HEK293T (cell line): ENCODE measurements at places on chromosomes 4 and X.
A peak's percentile ranks its signal among the peaks of the same experiment; 100 is the strongest.

GRCh38 chr4:47145630-47146029, 114.3 kb downstream of the GABRB1 start:
- no peak for DNase-seq

DNA sequence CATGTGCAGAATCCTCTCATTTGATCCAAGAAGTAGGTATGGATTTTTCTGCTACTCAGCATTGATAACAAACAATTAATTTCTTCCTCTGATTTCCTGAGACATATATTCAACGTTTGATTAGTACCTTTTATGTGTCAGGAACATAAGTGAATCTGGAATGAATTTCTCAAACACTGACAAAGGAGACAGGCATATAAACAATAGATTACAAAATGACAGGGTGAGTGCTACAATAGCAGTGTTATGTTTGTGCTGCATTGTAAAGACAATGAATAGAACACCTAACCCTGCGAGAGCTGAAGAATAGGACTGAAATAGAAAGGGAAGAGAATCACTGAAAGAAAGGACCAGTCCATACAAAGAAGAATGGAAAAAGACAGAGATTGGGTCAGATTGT, 52.9 kb downstream of the ARHGAP24 start:
- DNase-seq = no peak

DNA sequence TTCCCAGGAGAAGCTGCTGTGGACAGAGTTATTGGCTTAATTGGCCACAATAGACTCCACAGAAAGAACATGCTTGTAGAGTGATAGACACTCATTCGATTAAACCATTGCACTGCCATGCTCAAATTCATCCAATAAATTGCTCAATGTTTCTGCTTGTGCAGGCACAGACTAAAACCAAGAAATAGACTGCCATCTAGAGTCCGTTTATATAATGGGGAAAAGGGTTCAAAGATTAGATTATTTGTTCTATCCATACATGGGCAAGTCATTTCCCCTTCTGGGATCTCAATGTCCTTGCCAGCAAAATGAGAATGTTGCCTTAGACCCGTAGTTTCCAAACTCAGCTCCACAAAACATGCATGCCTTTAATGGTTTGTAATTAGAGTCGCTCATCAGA, 8.7 kb downstream of the SMIM10 start:
- peak; percentile 50 for DNase-seq

- no peak for DNase-seq
Measured at GRCh38 chr4:164501074-164501473, 252.9 kb upstream of the SMIM31 start.

DNA sequence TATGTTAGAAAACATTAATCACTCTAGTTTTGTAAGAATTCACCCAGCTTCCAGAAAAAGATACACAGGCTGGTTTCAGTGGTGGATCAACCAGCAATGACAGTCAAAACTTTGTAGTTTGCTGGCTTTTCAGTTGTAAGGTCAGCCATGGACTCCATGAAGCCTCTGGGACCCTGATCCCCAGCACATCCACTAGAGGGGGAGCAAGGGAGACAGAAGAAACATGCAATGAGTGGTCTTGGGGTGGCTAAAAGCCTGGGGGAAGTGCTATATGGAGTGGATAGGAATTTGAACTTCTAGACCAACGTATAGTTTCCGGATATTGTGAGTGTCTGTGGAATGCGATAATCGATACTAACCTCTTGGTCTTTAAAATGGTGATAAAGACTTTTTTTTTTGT, 72.7 kb downstream of the AFF2 start:
- no peak for DNase-seq

- DNase-seq = no peak
Measured at GRCh38 chrX:54076903-54077302, 32.6 kb upstream of the PHF8 start.

- no peak for DNase-seq
Measured at GRCh38 chr4:104971462-104971861, 175.2 kb upstream of the TET2 start.

DNA sequence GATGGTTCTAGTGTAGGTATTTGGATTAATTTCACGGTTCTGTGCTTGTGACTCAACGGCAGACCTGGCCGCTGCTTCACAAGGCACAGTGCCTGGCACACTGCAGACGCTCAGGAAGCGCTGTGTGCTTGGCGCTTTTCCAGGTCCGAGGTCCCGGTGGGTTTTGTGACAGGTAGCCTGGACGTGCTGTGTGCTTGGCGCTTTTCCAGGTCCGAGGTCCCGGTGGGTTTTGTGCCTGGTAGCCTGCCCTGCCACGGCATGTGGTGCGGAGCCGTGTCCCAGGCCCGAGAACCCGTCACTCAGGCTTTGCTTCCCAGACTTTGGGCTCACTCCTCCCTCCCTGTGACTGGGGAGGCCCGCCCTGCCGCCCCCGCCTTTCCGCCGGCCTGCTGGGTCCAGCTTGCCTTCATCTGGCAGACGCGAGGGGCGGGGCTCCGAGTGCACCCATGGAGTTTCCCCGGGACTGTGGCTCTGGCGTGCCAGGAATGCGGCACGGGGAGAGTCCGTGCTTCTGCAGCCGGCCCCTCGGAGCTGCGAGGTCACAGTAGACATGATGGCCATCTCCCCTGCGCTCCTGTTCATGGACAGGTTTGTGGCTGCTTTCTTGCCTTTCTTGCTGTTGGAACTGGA, 44.2 kb downstream of the TBC1D14 start:
- DNase-seq = no peak

DNA sequence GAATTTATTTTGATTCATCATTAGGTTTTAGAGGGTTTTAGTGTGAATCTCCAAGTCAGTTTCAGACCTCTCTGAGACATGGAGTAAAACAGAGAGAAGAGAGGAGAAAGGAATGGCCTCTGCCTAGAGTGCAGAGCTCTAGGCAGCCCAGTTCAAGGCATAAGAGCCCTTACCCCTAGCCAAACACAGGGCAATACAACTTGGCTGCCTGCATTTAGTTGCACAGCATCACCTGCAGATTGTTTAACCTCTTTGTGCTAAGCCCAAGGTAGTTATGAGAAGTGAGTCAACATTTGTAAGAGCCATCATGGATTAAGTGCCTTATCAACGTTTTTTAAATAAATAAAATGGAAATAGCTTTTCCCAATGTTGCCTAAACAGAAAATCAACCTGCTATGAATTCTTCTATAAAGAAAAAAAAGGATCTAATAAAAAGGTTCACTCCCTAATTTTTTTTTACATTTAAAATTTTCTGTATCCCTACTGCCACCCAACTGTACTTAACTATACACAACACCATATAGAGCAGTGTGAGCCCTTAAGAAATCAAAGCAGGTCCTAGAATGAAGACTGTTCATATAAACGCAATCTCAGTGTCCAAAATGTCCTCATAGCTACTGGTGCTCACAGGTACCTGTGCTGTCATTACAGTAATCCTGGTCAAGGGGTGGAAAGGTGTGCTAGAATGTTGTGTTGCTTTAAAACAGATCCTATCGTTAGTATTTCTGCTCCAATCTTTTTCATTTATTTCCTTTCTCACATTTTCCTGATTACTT, 36.0 kb downstream of the PF4 start:
- no peak for DNase-seq

DNA sequence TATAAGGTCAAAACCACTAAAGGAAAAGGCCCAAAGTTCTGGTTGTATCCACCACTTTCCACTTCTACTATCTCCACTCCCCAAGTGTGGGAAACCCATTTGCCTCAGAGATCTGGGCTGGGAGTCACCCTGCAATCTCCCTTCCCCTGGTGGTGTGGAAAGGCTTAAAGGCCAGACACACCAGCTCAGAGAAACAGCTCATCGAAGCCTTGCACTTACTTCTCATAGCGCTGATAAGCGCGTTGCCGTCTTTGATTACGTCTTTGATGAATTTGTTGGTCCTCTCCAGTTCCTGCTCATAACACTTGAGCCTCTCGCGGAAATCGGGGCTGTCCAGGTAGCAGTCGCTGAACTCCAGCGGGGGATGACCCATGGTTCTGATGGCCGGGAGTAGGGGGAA, 647 bp downstream of the OPHN1 start:
- DNase-seq = peak; percentile 19

DNA sequence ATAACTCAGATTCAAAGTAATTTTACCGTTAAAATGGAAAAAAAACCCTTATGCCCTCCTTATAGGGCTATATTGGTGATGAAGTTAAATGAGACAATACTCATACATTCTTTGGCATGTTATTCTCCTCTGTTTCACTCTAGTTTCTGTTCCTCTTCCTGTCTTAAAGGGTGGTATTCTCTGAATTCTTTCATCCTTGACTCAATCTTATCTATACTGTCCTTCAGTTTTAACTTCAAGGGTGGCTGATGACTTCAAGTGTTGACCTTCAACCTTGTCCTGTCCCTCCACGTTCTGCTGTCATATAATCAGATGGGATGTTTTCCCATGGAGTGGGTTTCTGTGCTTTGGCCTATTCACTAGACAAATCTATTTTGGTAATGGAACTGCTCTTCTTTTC, 44.0 kb downstream of the ZNF518B start:
- no peak for DNase-seq

DNA sequence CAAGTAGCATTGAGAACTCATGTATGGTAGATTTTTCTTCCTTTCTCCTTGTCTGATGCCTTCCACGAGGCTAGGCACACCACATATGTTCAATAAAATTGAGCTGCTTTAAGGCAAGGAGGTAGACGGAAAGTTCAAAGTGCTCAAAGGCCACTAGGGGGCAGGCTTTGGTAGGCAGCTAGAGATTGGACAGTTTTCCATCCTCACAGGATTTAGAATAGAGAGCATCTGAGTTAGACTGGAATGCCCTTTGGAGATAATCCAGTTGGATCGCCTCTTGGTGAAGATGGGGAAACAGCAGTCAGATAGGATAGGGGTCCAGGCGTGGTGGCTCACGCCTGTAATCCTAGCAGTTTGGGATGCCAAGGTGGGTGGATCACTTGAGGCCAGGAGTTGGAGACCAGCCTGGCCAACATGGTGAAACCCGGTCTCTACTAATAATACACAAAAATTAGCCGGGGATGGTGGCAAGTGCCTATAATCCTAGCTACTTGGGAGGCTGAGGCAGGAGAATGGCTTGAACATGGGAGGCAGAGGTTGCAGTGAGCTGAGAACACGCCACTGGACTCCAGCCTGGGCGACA, 30.4 kb downstream of the ELF4 start:
- peak; percentile 83 for DNase-seq

DNA sequence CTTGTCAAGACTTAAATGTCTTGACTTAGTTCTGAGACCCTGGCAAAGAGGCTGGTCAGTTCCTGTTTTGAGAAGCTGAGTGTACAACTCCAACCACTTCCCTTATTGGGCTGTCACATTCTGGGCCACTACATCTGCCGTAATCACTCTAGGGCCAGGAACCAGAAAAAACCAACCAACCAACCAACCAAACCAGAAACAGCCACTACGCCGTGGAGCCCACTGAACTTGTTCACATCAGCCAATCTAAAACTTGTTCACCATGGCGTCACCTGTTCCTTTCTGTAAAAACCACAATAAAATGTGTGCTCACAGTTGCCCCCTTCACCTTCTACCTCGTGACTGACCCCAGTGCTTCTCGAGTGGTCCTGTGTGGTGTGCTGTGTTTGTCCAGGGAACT, 107.3 kb downstream of the JADE1 start:
- no peak for DNase-seq

- DNase-seq = peak; percentile 9
Measured at GRCh38 chr4:180550106-180550505, 1693.1 kb upstream of the TENM3 start.

- no peak for DNase-seq
Measured at GRCh38 chr4:119657111-119657611, 28.6 kb upstream of the PDE5A start.
